ENCODE measurements at places on chromosomes 1 and 21.
A peak's percentile ranks its signal among the peaks of the same experiment; 100 is the strongest.

GRCh38 chr1:96820671-96821070, 99.1 kb downstream of the PTBP2 start:
- no peak for DNase-seq

GRCh38 chr1:43831851-43832250, 101.8 kb upstream of the ARTN start:
- no peak for DNase-seq

DNA sequence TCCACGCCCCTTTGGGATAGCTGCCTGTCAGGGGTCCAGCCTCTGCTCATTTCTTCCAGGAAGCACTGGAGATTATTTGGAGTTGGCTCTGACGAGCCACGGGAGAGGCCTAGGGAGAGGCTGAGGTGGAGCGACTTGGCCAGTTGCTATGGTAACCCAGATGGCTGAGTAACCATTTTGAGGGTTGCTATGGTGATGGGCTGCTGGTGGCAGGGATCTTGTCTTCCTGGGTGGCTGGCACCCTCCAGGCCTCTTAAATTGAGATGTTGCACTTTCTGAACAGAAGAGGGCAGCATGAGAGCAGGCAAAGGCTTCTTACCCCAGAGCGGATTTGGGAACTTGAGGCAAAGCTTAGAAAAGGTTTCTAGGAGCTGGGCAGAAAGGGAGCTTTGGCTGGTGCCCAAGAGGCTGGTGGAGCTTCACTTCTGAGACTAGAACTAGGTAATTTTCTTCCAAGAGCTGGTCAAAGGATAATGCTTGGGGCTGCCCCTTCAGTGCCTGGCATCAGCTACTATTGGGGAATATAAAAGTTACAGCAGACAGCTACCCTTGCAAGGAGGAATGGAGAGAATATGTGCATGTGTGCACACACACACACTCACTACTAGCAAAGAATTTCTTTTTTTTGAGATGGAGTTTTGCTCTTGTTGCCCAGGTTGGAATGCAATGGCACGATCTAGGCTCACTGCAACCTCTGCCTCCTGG, 72.5 kb downstream of the NDUFS5 start:
- DNase-seq = peak; percentile 78

DNA sequence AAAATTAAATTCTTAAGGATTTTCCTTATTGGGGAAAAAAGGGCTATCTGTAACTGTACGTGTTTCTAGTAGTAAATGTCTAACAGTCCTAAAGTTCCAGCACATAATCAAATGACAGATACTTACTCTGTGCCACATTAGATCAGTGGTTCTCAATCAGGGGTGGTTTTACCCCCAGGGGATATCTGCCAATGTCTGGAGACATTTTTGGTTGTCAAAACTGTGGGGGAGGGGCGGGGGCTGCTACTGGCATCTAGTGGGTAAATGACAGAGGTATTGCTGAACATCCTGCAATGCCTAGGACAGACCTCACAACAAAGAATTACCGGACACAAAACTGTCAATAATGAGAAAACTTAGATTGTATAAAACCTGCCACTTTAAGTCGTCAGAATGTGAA, 33.4 kb upstream of the PTPRC start:
- no peak for DNase-seq

DNA sequence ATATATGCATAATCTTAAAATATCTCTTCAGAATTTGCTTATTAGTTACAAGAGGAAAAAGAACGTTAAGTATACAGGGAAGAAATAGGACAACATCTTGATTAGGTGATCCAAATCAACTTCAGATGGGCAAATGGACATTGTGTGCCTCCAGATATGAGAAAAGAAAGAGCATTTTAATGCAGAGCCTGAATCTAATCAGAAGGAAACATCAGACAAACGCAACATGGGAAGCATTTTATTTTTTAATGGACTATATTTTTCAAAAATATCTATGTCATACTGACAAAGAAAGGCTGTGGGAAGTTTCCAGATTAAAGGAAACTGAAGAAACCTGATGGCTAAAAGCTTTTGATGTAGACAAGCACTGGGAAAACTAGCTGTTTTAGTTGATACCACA, 51.3 kb upstream of the HOOK1 start:
- no peak for DNase-seq

DNA sequence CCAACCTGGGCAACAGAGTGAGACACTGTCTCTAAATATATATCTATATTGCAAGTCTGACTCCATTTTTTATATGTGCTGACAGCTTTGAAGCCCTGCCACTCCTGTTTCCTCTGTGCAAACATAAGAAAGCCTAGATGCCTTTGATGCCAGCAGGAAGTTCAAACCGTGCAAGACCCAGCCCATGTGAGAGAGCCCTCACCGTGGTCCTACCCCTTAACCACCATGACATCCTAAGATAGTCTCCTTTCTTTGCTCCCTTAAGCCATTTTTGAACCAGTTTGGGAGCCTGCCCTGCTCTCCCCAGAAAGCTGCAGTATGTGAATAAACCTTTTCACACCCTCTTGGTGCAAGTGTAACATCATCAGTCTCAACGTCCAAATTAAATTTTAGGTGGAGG, 3.7 kb upstream of the DIPK1A start:
- peak; percentile 61 for DNase-seq

DNA sequence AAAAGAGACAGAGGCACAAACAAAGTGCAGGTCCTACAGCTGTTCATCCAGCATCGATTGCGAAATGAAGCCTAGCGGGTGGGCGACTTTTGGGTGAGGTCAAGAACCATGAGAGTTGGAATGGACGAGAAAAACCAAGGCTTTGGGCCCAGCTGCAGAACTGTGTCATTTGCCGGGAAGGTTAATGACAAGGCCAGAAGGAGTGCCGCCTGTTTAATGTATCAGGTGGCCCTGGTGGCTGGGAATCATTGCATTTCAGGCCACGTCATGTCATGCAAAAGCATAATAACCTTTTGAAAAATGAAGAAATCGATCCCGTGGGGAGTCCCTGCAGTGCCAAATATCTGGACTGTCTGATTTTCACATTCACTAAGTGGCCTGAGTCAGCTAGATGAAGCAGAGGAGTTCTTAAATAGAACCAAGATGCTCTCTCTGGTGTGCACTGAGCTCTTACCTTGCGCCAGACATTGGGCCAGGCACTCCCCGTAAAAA, 8.1 kb upstream of the RCC2 start:
- DNase-seq = no peak

DNA sequence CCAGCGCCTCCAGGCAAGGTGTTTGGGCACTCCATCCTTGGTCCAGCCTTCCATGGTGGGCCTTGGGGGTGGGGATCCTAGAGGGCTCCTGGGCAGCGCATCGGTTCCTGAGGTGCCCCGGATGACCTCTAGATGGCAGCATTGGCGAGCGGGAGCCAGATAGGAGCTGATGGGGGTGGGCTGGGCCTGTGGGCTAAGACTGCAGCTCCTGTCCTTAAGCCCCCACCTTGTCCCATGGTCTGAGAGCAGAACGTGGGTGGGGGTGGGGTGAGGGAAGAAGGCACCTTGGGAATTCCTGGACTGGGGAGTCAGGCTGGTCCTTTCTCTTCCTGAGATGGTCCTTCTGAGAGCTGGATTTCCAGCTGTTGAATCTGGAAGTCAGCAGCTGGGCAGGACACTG, 93.4 kb upstream of the CSF3R start:
- DNase-seq = peak; percentile 55

DNA sequence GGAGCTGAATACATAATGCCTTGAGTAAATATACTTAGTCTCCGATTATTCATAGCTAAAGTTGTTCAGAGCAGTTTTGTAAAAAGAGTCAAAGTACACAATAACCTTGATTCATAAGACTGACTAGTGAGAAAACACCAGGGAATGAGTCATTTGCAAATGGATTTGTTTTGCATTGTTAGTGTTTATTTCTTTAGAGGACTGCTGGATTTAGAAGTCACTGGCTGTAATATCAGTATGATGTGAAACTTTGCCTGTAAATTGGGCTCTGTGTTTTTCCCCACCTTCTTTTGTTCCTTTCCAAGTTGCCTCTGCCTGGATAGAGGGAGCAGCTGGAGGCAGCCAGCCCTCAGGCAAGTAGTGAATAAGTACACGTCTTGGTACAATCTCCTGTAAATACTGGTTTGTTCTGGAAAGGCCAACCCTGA, 474.7 kb downstream of the NUF2 start:
- no peak for DNase-seq

GRCh38 chr1:119656410-119656955, 8.4 kb upstream of the ZNF697 start:
- DNase-seq = no peak

DNA sequence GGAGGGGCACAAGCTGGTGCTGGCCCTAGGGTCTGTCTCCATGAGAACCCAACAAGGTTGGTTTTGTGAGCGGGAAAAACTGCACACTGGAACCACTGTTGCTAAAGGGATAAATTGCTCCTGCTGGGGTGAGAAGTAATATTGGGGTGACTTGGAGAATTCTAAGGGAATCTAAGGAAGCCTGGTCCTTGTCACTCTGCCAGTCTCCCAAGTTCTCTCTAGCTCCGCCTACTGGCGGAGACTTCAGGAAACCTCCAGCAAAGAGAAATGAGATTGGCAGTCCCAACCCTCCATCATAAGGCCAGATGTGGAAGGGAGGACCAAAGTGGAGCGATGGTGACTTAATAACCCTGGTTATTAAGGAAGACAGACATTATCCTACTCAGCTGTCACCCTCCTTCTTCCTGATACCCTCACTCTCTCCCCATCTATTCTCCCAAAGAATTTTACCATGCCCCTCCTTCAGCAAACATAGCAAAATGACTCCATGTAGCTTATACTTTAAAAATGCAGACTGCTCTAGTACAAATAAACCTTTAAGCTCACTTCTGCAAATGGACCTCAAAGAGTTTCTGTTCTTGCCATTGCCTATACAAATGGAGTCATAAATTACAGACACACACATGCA, 2.7 kb downstream of the LCE1F start:
- no peak for DNase-seq

DNA sequence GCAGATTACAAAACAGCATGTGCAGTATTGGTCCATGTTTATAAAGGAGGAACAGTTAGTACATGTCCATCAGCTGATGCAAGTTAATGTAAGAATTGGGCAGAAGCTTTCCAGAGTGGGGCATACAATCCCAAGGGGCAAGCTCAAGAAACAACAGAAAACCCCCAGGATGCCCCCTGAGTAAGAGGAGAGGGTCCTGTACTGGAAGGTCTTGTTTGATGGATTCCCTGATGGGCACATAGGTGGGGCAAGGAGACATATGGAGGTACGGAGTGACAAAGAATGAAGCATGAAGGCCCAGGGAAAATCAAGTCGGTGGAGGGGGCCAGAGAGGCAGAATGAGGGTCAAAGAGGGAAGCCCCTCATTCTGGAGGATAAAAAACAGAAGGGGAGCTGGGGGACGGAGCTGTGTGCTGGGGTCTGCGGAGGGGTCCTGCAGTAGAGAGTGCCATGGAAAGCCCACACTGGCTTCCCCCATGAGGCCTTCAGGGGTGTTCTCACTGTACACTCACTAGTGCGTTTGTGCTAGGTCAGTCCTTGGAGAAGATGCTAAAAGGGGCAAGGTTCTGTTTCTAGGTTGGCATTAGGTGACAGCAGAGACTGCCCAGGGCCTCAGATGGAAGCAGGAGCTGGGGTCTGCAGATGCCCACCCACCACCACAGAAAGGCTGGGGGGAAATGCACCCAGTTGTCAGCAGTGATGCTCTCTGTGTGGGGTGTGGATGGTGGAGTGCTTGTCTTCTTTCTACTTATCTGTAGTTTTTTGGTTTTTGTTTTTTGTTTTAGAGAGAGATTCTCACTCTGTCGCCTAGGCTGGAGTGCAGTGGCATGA, 12.5 kb upstream of the MATN1 start:
- no peak for DNase-seq

- no peak for DNase-seq
These were observed 79.8 kb upstream of the COX20 start for GRCh38 chr1:244755673-244756072.

DNA sequence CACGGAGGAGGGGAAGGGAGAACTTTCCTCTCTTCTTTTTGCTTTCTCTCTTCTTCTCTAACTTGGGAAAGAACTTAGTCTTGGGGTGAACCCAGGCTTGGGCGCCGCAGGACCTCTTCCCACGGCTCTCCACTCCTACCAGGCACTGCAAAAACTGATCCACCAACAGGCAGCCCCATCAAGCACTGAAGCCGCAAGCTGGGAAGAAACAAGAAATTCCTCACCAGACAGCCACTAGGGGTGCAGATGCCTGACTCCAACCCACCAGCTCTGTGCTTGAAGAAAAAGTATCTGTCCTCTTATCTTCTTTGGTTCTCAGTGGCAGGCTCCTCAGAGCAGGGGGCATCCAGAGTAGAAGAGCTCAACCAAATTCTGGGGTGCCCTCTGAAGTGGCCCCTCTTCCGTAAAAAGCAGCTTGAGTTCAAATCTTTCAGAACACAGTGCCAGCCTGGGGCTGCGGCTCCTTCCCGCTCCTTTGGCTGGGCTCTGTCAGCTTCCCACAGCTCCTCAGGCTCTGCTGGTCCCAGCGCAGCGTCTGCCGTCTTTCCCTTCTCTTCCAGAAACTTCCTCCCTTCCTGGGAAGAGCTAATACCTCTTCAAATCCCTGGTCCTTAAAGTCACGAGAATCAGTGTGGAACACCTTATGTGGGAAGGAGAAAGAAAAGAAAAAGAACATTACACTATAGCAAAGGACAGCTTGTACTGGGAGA, 2.4 kb downstream of the SLC41A1 start:
- DNase-seq = no peak

Data from activated CD8-positive, alpha-beta memory T cell treated with anti-CD3 and anti-CD28 coated beads, Interleukin-2, amount 10 ng/mL, durations not matched to agents 7 days and 5 days (primary cell).